ENCODE measurements at places on chromosomes 1 and 21.

DNA sequence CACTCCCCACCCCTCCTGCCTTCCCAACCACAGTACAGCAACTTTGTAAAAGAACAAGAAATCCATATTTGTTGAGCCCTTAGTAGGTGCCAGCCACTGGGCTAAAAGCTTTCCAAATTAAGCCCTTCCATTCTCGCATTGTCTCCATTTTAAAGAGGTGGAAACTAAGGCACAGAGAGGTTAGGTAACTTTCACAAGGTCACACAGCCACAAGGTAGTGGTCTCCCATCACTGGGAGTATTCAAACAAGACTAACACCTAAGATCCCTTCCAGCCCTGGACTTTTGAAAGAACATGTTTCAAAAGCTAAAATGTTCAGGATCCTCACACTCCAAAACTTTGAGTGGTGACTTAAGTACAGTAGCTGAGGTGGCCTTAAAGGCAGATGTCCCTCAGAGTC lies 3.2 kb downstream of the SDC3 start:
- no peak for DNase-seq

DNA sequence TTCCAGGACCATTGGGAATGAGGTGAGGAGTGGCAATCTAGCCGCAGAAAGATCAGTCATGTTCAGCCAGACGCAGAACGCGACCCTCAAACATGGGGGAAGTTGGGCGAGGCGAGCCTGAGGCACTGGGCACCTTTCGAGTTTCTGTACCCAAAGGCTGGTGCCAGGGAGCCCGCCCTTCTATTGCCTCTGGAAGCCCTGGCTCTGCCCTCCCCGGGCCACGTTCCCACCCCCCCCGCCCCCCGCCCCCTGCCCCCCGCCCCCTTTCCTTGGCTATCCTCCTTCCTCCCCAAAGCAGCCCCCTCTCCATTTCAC lies 2.2 kb upstream of the ZBTB7B start:
- DNase-seq = no peak

DNA sequence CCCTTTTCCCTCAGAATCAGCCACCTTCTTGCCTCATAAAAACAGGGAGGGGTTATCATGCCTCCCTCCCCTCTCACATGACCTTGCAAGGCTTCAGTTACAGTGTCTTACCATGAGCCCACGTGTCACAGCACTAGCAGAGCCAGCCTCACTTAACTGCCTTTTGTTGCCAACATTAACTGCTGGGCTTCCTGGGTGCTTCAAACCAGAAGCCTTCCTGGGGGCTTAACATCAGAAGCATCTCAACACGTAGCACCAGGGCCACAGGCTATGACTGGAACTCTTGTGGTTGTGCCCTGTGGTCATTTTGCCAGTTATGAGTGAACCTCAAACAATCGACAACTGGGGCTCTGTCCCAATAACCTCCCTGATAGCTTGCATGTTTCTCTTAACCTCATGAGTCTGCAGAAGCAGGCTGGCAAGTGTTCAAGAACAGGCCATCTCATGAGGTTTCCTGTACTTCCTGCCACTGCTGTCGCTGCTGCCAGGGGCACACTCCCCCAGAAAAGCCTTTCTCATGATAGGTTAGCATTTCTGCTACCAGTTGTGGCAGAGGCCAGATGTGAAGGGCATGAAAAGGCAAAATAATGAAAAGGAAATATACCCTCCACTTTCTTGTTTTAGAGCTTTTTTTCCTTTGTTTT lies 132.2 kb downstream of the GLUL start:
- DNase-seq = no peak

- DNase-seq = no peak
Measured at GRCh38 chr1:204368996-204369726, 9.4 kb upstream of the PLEKHA6 start.

DNA sequence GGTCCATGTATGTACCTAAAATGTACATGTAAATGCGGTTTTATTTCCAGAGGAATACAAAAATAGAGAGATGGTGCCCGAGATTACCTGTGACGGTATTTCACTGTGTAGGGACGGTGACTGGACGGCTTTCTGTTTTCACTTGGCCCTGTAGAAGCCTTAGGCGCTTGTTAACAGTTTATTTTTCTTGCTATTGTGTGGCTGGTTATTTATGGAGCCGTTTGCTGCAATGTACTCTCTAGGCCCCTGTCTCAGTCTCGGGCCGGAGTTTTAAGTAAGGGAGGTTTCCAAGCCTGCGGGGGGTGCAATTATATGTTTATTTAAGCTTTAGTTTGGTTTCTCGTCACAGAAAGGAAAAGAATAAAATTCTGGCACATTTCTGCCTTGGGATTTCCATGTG lies 413 bp downstream of the EFCAB7 start:
- no peak for DNase-seq

- DNase-seq = no peak
Measured at GRCh38 chr1:97919585-97920261, 1.1 kb downstream of the DPYD start.

DNA sequence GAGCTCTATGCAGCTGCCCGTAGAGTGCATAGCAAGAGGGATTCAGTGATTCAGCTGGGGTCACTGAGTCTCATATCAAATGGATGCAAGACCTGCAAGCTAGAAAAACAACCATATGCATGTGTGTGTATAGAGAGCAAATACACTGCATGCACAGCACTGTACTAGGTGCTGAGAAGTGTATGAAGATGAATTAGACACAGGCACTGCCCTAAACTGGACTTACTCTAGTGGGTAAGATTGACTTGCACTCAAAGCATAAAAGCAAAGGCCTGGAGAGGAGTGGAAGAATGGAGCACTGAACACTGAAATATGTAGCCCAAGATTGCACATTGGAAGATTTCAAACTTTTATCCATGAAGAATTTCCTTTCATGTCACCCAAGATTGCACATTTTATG lies 5.5 kb upstream of the GBP1 start:
- no peak for DNase-seq

- no peak for DNase-seq
Measured at GRCh38 chr1:12531179-12531499, 86.9 kb downstream of the DHRS3 start.

- no peak for DNase-seq
Measured at GRCh38 chr1:26213335-26213905, 20.6 kb upstream of the CEP85 start.

- DNase-seq = no peak
Measured at GRCh38 chr1:216420263-216420662, 3.0 kb downstream of the USH2A start.

DNA sequence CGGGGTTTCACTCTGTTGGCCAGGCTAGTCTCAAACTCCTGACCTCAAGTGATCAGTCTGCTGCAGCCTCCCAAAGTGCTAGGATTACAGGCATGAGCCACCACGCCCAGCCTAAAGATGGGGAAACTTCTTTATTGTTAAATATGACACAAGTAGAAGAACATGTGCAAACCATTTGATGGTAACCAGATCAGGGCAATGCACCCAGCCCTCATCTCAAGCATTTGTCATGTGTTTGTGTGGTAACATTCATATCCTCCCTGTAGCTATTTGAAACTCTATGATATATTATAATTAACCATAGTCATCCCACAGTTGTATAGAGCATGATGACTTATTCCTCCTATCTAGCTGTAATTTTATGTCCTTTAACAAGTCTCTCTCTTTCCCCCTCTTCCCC lies 119.5 kb upstream of the TMPRSS2 start:
- no peak for DNase-seq
